Stomach (tissue), 19 donors: ENCODE measurements at places on chromosomes 4 and X. TPM values are rescaled to one million over a fixed set of nuclear protein-coding genes. Genes with fewer than 3 reads are reported as not detected.

Gene UGT2B15
- not detected for total RNA-seq

Gene TMA16
- total RNA-seq, result 6.7 TPM

Gene ADGRL3
- total RNA-seq, result 11.7 TPM

Gene SPANXA1
- not detected for total RNA-seq

Gene TRIM61
- total RNA-seq, result 3.6 TPM

Gene CFP
- total RNA-seq, result 1.2 TPM

DNA sequence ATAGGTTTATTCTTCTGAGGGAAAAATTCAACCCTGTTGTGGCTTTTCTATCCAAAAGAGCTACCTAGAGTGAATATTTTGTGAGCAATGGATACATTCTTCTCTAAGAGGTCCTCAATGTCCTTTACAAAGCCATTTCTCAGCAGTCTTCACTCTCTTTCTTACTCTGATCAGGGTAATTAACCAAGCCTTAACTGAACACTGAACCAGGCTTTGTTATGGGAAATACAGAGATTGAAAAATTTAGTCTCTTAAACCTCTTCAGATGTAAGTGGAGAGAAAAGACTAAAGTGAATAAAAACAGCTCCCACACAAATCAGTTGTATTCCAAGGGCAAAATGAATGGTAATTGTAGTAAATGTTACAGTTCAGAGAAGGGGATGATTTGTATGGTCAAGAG lies 353.5 kb downstream of the CHIC1 start:
- no peak overlapping the region for H3K27ac ChIP-seq
- DNase-seq, result no peak
- no peaks in the 10 kb centered on the region for H3K27me3 ChIP-seq
- no peak overlapping the region for H3K4me3 ChIP-seq

DNA sequence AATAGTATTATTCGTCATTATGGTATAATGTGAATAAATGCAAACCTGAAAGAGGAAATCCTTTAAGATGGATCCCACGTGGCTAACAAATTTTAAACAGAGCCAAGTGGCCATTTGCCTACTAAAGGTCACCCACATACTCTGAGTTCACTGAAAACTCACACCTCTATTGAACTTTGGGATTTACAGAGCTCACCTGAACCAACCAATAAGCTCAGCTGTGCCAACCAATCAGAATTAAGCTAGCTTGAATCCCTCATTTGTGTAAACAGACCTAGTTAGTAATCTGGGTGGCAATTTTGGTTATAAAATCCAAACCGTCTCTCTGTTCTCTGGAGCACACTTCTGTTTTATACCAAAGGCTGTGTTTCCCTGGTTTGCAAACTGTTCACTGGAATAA lies 5.4 kb upstream of the NUDT9 start:
- H3K27ac ChIP-seq, result no peak overlapping the region
- peaks cover 22% of the 10 kb centered on the region for H3K4me1 ChIP-seq
- no peaks in the 10 kb centered on the region for H3K36me3 ChIP-seq
- H3K27me3 ChIP-seq, result no peaks in the 10 kb centered on the region
- no peak for DNase-seq

GRCh38 chr4:185998791-185999190 lies 70.2 kb upstream of the TLR3 start:
- DNase-seq, result no peak
- H3K27me3 ChIP-seq, result no peaks in the 10 kb centered on the region
- no peaks in the 10 kb centered on the region for H3K36me3 ChIP-seq
- peaks cover 15% of the 10 kb centered on the region for H3K4me1 ChIP-seq
- no peak overlapping the region for H3K4me3 ChIP-seq

- peaks cover 40% of the 10 kb centered on the region for H3K4me1 ChIP-seq
- DNase-seq, result peak; percentile 48
- H3K27me3 ChIP-seq, result no peaks in the 10 kb centered on the region
- H3K36me3 ChIP-seq, result no peaks in the 10 kb centered on the region
Measured at GRCh38 chr4:173167758-173168395, 734 bp upstream of the GALNT7 start.

GRCh38 chrX:85851418-85851817 lies 195.9 kb downstream of the CHM start:
- no peak overlapping the region for H3K27ac ChIP-seq
- no peak overlapping the region for H3K4me3 ChIP-seq
- H3K27me3 ChIP-seq, result no peaks in the 10 kb centered on the region
- no peaks in the 10 kb centered on the region for H3K4me1 ChIP-seq
- no peaks in the 10 kb centered on the region for H3K36me3 ChIP-seq

DNA sequence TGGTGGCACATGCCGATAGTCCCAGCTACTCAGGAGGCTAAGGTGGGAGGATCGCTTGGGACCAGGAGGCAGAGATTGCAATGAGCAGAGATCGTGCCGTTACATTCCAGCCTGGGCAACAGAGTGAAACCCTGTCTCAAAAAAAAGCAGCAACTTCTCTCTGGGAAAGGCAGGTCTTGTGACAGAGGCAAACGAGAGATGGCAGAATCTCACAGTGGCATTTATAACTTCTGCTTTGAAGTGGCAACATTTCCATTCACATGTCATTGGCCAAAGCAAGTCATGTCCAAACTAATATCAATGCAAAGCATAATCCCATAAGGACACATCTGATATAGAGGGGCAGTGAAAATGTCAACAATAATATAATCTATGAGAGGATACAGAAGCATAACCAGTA lies 79.8 kb downstream of the PPEF2 start:
- no peak for DNase-seq
- no peaks in the 10 kb centered on the region for H3K27me3 ChIP-seq
- H3K4me1 ChIP-seq, result no peaks in the 10 kb centered on the region
- H3K36me3 ChIP-seq, result no peaks in the 10 kb centered on the region

GRCh38 chr4:89072921-89073320 lies 15.9 kb upstream of the FAM13A start:
- H3K27me3 ChIP-seq, result no peaks in the 10 kb centered on the region
- no peak for DNase-seq
- H3K36me3 ChIP-seq, result no peaks in the 10 kb centered on the region
- H3K4me3 ChIP-seq, result no peak overlapping the region

DNA sequence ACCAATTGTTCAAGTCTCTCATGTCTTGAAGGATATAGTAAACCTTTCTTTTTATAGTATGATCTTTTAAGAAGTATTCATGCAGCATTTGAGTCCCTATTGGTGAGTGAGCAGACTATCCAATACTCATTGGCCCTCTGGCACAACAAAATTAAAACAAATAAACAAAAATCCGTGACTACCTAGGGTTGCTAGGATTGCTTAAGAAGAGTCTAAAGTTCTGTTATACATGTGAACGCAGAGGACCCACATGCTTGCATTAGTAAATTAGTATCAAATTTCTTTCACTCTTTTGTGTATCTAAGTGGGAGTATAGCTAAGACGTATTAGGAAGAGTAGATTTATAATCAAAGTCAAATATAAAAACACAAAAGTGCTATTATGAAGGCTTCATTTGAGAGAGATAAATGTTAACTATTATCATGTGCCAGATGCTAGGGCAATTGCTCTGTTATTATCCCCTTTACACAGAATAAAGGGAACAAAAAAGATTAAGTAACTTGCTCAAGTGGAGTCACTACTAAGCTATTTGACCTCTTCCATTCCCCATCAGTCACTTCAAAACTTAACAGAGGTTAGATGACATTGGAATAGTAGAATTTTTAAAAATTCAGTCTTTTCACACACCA lies 29.2 kb upstream of the LARP1B start:
- no peak overlapping the region for H3K27ac ChIP-seq
- no peak overlapping the region for H3K4me3 ChIP-seq
- no peak for DNase-seq
- H3K36me3 ChIP-seq, result peaks cover 51% of the 10 kb centered on the region

GRCh38 chr4:111595456-111595855 lies 549.8 kb upstream of the FAM241A start:
- H3K27me3 ChIP-seq, result no peaks in the 10 kb centered on the region
- H3K36me3 ChIP-seq, result no peaks in the 10 kb centered on the region
- H3K4me3 ChIP-seq, result no peak overlapping the region
- DNase-seq, result no peak
- H3K27ac ChIP-seq, result no peak overlapping the region
- H3K4me1 ChIP-seq, result no peaks in the 10 kb centered on the region

GRCh38 chrX:136214551-136214950 lies 36.6 kb downstream of the MAP7D3 start:
- no peak overlapping the region for H3K4me3 ChIP-seq
- H3K36me3 ChIP-seq, result peaks cover 13% of the 10 kb centered on the region
- no peak overlapping the region for H3K27ac ChIP-seq

- no peaks in the 10 kb centered on the region for H3K4me1 ChIP-seq
- H3K27me3 ChIP-seq, result no peaks in the 10 kb centered on the region
- no peaks in the 10 kb centered on the region for H3K36me3 ChIP-seq
- DNase-seq, result no peak
- no peak overlapping the region for H3K4me3 ChIP-seq
Measured at GRCh38 chrX:10783451-10783995, 163.1 kb upstream of the MID1 start.

- peak overlapping the region; percentile 94 for H3K27ac ChIP-seq
- H3K36me3 ChIP-seq, result no peaks in the 10 kb centered on the region
- peaks cover 26% of the 10 kb centered on the region for H3K4me1 ChIP-seq
- H3K27me3 ChIP-seq, result no peaks in the 10 kb centered on the region
- DNase-seq, result peak; percentile 57
Measured at GRCh38 chrX:38804682-38805431, 3.6 kb downstream of the MID1IP1 start.
